ENCODE measurements at places on chromosomes 2 and 18.

DNA sequence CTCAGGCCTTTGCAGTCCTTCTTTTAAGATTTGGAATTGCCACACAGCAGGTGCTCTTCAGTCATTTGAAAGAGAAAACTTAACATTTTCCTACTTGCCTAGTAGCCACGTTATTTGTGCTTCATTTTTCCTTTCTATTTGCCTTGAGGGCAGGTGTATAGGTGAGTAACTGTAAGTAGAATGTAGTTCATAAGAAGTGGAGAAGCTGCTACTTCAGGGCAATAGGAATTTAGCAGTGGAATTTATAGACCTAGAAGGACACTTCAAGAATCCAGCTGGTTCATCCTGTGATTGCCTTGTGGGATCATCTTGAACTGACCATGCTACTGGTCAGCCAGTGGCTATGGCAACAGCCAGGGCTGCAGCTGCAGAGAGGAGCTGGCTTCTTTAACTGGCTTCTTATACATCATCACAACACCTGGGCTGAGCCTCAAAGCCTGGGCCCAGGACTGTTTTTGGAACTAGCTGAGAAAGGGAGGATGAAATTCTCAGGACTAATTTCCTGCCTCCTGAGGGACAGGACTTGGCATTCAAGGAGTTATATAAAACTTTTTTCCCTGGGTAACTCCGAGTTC lies 5.1 kb upstream of the LANCL1 start:
- no peak for DNase-seq

- peak; percentile 6 for DNase-seq
Measured at GRCh38 chr2:202237787-202238233, 587 bp downstream of the SUMO1 start.

GRCh38 chr2:105291981-105292380 lies 37.6 kb downstream of the TGFBRAP1 start:
- DNase-seq, result no peak

DNA sequence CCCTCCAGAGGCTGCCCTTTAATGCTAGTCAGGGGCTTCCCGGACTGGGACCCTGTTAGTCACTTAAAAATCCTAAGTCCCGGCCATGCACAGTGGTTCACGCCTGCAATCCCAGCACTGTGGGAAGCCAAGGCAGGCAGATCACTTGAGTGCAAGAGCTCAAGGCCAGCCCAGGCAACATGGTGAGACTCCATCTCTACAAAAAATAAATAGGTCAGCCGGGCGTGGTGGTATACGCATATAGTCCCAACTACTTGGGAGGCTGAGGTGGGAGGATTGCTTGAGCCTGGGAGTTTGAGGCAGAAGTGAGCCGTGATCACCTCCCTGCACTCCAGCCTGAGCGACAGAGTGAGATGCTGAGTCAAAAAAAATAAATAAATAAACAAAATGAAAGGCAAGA lies 17.2 kb upstream of the KCNG2 start:
- no peak for DNase-seq

- DNase-seq, result no peak
Measured at GRCh38 chr18:22632191-22632590, 214.5 kb upstream of the CTAGE1 start.

DNA sequence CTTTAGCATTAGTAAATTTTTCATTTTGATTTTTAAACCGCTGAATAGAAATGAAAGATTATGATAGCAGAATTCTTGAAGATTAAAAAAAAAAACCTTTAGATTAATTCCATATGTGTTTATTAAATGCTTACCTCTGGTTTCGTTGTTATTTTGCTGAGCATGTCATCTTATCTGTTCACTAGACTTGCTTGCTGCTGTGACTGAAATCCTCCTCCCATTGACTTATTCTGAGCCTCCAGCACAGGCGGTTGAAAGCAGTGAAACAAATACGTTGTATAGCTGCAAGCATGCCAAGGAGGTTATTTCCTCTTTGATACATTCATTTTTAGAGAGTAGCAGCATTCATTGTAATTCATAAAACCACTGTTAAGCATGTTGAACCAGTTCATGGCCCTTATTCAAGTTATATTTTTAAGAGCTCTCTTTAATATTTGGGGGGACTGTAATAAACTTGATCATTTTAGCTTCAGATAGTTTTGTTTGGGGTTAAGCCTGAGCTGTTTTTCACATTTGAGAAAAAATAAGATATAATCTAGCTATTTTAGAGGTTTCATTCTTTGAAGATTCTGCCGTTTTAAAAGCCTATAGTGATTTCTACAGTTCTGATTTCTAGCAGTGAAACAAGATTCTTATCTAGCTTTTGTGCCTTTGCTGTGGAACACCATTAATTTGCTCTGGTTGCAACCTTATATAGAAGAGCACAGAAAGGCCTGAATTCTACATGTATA lies at the start of gene HTR2B:
Gene HTR2B (minus strand): TSS at position 205 of the 731 bp plus-strand sequence. CDS start 1,278 bp downstream, outside the sequence.
- DNase-seq, result no peak

- no peak for DNase-seq
Measured at GRCh38 chr2:152762202-152762601, 43.8 kb downstream of the ARL6IP6 start.

DNA sequence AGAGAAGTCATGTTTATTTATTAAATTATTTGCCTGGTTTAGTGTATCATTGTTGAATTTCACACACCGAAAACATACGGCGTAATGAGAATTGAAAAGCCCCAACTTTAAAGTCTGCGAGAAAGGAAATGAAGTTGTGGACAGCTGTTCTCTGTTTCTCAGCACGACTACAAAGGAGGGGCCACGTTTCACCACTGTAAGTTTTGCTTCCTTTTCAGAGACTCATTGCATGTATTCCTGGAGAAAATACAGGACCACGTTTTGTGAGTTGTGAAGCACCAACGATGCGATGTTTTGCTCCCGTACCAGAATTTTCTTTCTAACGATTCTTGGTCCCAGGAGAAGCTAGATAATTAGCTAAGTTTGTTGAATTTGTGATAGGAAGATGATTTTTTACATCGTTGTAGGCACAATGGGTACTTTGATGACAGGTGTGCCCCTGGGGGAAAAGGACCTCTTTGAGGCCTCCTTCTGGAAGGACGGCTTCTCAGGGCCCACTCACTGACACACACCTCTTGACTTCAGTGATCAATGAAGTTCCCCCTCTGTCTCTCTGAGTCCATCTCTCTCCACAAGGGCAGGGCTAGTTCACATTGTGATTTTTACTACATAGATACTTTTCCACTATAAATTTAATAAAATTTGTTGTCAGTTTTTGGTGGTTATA lies 23.7 kb upstream of the ACKR3 start:
- DNase-seq, result no peak

GRCh38 chr2:64533882-64534281 lies 9.8 kb downstream of the AFTPH start:
- DNase-seq, result no peak
